Activated CD4-positive, alpha-beta T cell treated with anti-CD3 and anti-CD28 coated beads for 36 hours (primary cell): ENCODE measurements at places on chromosomes 4 and X. TPM values are rescaled to one million over a fixed set of nuclear protein-coding genes. Genes with fewer than 3 reads are reported as not detected.

RRH gene
- not detected for total RNA-seq

HS6ST2 gene
- total RNA-seq = 0.62 TPM

INPP4B gene
- 66.6 TPM for total RNA-seq

LPAR4 gene
- total RNA-seq = not detected

DNA sequence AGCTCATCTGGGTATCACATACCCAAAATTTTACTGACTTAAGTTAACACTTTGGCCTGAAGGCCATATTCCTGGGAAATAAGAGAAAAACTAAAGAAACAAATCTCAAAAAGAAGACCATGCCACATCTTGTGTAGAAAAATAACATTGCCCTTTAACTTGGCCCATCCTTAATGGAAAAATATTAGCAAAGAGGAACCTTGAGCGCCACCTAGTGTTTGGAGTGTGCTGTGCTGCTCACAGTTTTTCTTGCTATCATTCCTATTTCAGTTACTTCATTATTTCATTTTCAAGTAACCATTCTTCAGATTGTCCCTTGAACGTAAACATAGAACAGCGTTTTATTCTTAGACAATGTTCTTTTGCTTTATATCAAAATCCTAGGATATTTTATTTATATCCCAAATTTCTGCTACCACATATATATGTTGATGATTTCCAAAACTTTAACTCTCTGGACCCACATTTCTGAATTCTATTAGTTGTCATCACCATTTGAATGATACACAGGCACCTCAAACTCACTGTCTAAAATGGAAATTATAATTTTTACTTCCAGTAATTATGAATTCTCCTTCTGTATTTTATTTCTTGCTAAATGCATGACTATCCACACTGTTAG, 999.0 kb upstream of the ADGRL3 start:
- H3K36me3 ChIP-seq = no peaks in the 10 kb centered on the region
- H3K27ac ChIP-seq = no peak overlapping the region
- H3K27me3 ChIP-seq = no peaks in the 10 kb centered on the region
- H3K4me1 ChIP-seq = no peaks in the 10 kb centered on the region
- H3K4me3 ChIP-seq = no peak overlapping the region
